ENCODE measurements at places on chromosomes 11 and 22.

DNA sequence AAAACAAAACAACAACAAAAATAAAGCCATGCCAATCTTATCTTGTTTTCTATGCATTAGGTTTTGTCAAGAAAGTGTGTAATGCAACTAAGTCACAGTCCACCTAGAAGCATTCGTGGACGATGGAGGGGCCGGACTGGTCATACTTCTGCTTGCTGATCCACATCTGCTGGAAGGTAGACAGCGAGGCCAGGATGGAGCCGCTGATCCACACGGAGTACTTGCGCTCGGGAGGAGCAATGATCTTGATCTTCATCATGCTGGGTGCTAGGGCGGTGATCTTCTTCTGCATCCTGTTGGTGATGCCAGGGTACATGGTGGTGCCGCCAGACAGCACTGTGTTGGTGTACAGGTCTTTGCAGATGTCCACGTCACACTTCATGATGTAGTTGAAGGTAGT lies 18.3 kb upstream of the EP300 start:
- DNase-seq: no peak

GRCh38 chr11:64710418-64711137 lies 12.4 kb downstream of the NRXN2 start:
- no peak for DNase-seq

DNA sequence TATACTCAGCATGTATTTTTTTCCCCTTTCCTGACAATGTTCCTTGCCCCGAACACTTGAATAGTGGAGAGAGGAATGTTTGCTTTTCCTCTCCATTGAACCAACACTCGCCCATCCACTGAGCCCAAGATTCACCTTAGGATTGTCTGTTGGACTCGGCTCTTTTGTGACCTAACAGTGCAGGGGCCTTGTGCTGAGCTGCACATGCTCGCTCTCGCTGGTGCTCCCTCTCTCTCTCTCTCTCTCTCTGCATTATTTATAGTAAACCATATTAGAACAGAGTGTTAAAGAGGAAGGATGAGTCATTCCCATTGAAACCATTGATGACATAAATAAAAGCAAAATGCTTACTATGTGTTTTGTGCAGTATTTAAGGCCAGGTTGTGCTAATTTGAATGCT lies 20.7 kb downstream of the ZBTB16 start:
- DNase-seq: no peak

GRCh38 chr11:60948250-60948649 lies 3.7 kb downstream of the SLC15A3 start:
- DNase-seq: no peak

DNA sequence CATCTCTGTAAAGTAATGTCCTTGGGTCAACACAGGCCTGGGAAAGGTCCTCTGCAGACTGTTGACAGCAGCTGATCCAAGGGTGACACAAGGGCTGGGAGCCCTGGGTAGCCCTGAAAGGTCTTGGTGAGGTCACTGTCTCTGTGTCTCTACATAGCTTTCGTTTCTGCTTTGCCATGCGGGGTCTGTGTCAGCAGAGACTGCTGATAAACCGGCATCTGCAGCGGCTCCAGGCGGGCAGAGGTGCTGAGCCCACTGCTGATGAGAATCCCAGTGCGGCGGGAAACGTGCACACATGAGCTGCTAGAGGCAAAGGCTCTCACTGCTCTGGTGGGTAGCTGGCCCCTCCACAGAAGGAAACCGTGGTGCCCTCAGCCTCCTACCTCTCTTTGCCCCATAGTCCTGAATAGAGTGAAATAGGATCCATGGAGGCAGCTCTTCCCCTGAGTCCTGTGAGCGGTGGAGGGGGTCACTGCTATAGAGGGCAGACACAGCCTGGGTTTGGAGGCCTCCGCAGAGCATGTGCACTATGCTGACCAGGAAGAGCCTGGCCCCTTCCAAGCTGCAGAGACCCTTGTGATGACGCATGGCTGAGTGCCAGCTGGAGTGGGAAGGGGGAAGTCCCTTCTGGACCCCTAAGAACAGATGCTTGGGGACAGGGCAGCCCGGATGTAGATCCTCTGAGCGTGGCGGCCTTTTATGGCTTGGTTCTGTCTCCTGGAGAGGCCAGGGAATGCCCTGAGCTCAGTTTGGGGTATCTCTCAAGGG lies 17.8 kb upstream of the ST3GAL4 start:
- DNase-seq: no peak

Measured in HTR-8/SVneo (cell line).